Parietal lobe (tissue), 2 donors: ENCODE measurements at places on chromosomes 5 and 9. TPM values are rescaled to one million over a fixed set of nuclear protein-coding genes. Genes with fewer than 3 reads are reported as not detected.

Gene ANKRD18B
- total RNA-seq: not detected

Gene SCGB3A1
- total RNA-seq: not detected

Gene TPPP
- total RNA-seq: 22.2 TPM

Gene PCDHGA7
- 23.8 TPM for total RNA-seq

Gene INSYN2B
- 2.2 TPM for total RNA-seq

Gene ACSL6
- total RNA-seq: 69.5 TPM

Gene C5orf46
- not detected for total RNA-seq

Gene BTNL9
- total RNA-seq: 5.6 TPM
